ENCODE measurements at places on chromosomes 1 and 21. TPM values are rescaled to one million over a fixed set of nuclear protein-coding genes. Genes with fewer than 3 reads are reported as not detected.

- H3K4me1 ChIP-seq = peaks cover 7% of the 10 kb centered on the region
- H3K27ac ChIP-seq = no peak overlapping the region
- H3K4me3 ChIP-seq = no peak overlapping the region
- H3K27me3 ChIP-seq = no peaks in the 10 kb centered on the region
Measured at GRCh38 chr1:41731516-41732030, 187.1 kb downstream of the HIVEP3 start.

Gene CYP4Z1
- total RNA-seq = not detected

- no peak overlapping the region for H3K4me3 ChIP-seq
- no peak for DNase-seq
- H3K4me1 ChIP-seq = peaks cover 3% of the 10 kb centered on the region
- H3K36me3 ChIP-seq = peaks cover 7% of the 10 kb centered on the region
- no peaks in the 10 kb centered on the region for H3K27me3 ChIP-seq
Measured at GRCh38 chr1:173413271-173413707, 63.8 kb upstream of the PRDX6 start.

- H3K27ac ChIP-seq = peak overlapping the region; percentile 73
- H3K27me3 ChIP-seq = no peaks in the 10 kb centered on the region
- H3K4me3 ChIP-seq = no peak overlapping the region
Measured at GRCh38 chr1:244439391-244440032, 12.2 kb downstream of the ADSS2 start.

- H3K4me1 ChIP-seq = peaks cover 19% of the 10 kb centered on the region
- no peak overlapping the region for H3K4me3 ChIP-seq
- no peak for DNase-seq
- H3K27me3 ChIP-seq = no peaks in the 10 kb centered on the region
- H3K27ac ChIP-seq = no peak overlapping the region
Measured at GRCh38 chr1:198676253-198676652, 37.4 kb downstream of the PTPRC start.

GRCh38 chr1:167650269-167651160 lies 20.5 kb downstream of the RCSD1 start:
- H3K27me3 ChIP-seq = no peaks in the 10 kb centered on the region
- H3K36me3 ChIP-seq = no peaks in the 10 kb centered on the region
- peaks cover 19% of the 10 kb centered on the region for H3K4me1 ChIP-seq
- H3K4me3 ChIP-seq = no peak overlapping the region

GRCh38 chr1:65114322-65114721 lies 33.7 kb upstream of the AK4 start:
- H3K36me3 ChIP-seq = no peaks in the 10 kb centered on the region
- no peak overlapping the region for H3K27ac ChIP-seq
- H3K4me3 ChIP-seq = no peak overlapping the region

DNA sequence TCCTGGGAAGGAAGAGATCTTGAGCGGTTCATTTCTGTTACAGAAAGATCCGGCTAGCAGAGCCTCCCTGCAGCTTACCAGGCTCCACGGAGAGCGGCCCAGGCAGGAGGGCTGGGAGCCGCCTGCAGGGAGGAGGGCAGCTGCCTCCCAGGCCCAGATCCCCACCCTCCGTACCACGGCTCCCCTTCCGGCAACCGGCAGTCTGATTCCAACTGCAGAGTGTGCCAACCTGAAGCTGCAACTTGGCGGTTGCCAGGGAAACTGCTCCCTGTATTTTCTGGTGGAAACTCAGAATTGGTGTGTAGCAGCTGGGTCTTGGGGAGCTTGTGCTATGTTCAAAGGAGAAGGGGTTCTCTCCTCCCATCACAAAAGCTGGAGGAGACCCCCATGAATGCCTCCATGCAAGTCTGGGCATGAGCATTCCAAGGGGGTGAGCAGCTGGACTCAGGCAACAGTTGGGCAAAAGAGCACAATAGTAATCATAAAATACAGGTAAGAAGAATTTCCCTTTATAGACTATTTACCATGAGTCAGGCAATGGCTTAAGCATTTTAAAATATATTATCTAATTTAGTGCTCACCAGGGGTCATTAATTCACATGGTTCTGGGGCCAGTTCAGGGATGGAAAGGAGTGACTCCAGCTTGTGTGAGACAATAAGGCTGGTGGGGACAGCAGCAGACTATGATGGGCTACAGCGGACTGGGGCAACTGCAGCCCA lies 46.1 kb upstream of the KAZN start:
- no peaks in the 10 kb centered on the region for H3K36me3 ChIP-seq
- no peak overlapping the region for H3K27ac ChIP-seq
- no peak overlapping the region for H3K4me3 ChIP-seq
- no peak for DNase-seq

DNA sequence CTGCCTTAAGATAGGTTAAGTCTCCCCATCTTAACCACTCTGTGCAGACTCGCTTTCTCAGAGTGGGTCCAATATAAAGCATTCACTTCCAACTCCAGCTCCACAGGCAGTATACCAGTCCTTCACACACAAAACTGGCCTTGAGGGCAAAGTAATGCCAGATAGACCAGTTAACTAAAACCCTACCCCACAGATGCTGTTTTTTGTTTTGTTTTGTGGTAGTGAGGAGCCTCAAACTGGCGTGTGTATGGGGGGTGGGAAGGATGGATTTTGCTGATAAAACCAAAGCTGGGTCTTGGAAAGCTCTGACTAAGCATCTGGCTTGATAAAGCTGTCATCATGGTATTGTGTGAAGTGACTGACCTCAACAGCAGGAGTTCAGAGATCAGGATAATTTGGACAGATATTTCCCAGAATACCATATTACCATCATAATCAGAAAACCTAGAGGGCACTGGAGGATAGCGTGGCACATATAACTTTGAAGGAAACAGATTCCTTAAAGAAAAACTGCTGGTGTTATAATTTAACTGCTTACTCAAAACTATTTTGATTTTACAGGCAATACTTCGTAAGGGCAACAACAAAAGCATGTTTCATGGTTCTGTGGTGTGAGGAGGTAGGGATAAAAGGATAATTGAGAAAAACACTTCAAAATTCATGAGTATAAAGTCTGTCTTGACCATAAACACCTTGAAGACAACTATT lies 29.6 kb upstream of the CPLANE2 start:
- no peaks in the 10 kb centered on the region for H3K36me3 ChIP-seq
- no peaks in the 10 kb centered on the region for H3K27me3 ChIP-seq
- H3K27ac ChIP-seq = peak overlapping the region; percentile 61
- DNase-seq = no peak

DNA sequence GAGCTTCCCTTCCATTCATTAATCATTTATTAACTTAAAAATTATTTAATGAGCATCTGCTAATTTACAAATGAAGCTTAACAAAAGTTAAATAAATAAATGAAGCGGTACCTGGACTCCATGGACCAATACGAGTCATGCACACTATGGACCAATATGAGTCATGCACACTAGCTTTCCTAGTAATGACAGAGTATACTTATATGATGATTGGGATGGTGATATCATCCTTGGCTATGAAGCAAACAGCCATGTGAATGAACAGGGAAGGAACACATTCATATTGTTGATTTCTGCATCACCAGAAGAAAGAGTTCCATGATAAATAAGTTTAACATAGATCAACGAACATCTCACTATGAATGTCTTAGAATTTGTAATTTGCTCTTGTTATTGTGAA lies 109.9 kb downstream of the SPAG17 start:
- H3K27ac ChIP-seq = no peak overlapping the region
- DNase-seq = no peak
- no peaks in the 10 kb centered on the region for H3K36me3 ChIP-seq
- peaks cover 41% of the 10 kb centered on the region for H3K4me1 ChIP-seq
- H3K4me3 ChIP-seq = no peak overlapping the region

DNA sequence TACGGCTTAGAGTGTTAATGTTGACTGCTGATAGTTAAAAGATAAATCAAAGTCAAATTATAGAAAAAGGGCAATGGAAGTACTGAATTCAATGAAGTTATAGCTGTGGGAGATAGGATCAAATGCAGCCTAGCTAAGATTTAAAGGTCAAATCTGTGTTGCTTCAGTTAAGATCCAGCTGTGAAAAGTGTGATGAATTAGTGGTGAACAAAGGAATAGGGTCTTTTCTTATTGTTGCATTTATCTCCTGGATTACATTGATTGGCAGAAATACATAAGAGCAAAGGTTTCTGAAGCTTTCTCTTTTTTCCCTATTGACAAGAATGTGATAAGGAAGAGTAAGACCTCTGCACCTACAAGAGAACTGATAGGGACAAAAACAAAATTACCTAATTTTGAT lies 1234.6 kb upstream of the ADGRL2 start:
- H3K4me3 ChIP-seq = no peak overlapping the region
- no peak for DNase-seq
- no peak overlapping the region for H3K27ac ChIP-seq
- no peaks in the 10 kb centered on the region for H3K36me3 ChIP-seq
- peaks cover 14% of the 10 kb centered on the region for H3K4me1 ChIP-seq

Gene HES2
- 1.9 TPM for total RNA-seq

DNA sequence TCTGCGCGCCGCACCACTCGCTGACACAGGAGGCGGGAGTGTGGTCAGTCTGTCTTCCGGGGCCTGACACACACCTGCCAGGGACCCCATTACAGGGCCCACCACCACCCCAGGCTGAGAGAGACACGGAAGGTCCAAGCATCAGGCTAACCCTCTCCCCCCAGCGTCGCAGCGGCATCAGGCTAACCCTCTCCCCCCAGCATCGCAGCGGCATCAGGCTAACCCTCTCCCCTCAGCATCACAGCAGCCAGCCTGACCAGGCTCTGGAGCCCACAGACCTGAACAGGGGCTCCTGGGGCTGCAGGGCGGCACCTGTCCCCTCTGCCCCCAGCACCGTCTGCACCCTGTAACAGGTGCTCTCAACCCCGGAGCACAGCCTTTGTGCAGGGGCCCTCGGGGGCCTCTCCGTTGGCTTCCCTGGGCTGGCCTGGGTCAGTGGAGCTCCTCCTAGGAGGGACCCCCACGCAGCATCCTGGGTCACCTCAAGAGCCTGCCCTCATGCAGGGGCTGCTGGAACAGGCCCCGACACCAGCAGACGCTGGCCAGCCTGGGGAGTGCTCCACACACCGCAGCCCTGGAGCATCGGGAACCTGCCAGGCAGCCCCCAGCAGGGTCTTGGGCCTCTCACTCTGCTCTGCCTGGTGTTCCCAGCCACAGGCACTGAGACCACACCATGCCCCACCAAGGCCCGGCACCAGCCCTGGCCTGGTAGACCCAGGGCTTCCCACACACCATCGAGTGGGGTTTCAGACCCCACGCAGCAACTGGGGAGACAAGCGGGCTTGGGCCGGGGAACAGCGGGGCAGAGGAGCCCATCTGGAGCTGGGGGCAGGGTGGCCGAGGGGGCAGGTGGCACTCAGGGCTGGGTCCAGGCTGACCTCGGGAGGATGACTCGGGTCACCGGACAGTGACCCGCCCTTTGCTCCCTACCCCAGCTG lies 67.0 kb downstream of the MEGF6 start:
- DNase-seq = no peak
- no peaks in the 10 kb centered on the region for H3K27me3 ChIP-seq
- H3K4me1 ChIP-seq = no peaks in the 10 kb centered on the region
- no peak overlapping the region for H3K4me3 ChIP-seq

Data from WTC11 (cell line).